ENCODE measurements at places on chromosomes 5 and 9. TPM values are rescaled to one million over a fixed set of nuclear protein-coding genes. Genes with fewer than 3 reads are reported as not detected.

- no peak overlapping the region for H3K4me3 ChIP-seq
- no peak for DNase-seq
- H3K27me3 ChIP-seq, result no peaks in the 10 kb centered on the region
- H3K36me3 ChIP-seq, result no peaks in the 10 kb centered on the region
These were observed 88.3 kb downstream of the GIN1 start for GRCh38 chr5:103031607-103032006.

The SARDH gene
- 37.7 TPM for total RNA-seq

GRCh38 chr9:23492126-23493002 lies 333.7 kb downstream of the ELAVL2 start:
- H3K4me3 ChIP-seq, result no peak overlapping the region
- H3K27ac ChIP-seq, result no peak overlapping the region
- no peaks in the 10 kb centered on the region for H3K27me3 ChIP-seq
- no peak for DNase-seq

The PCDHA8 gene
- total RNA-seq, result 1.4 TPM

The HSD17B3 gene
- not detected for total RNA-seq

The GHR gene
- total RNA-seq, result 4.2 TPM

Data from upper lobe of left lung (tissue), 6 donors.